ENCODE measurements at places on chromosomes 13 and 19.

DNA sequence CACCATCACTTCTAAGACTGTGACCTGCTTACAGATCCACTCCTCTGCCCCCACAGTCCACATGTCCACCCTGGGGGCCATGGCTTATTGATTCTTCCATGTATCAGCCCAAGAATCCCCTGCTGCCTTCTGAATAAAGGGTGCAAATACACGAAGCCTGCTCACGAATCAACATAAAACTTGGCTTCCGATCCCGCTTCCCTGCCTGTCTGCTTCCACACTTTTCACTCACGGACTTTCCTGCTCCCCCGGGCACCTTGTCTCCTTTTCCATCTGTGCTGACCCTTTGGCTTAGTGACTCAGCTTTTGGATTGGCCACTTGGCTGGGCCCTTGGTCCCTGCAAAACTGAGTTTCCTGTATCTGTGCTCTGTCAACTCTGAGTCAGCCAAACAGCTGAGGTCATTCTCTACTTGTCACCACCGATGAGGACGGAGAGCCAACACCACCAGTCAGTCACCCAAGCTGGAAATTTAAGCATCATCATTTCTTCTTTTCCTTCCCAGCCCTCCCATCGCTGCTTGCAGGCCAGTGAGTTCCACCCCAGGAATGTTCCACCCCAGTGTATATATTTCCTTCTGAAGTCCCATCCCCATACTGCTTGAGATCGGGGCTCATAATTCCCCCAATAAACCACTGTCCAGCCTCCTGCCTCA, 11.4 kb upstream of the USP12 start:
- DNase-seq: no peak

GRCh38 chr19:58380037-58380661, 681 bp downstream of the ZNF837 start:
- no peak for DNase-seq

DNA sequence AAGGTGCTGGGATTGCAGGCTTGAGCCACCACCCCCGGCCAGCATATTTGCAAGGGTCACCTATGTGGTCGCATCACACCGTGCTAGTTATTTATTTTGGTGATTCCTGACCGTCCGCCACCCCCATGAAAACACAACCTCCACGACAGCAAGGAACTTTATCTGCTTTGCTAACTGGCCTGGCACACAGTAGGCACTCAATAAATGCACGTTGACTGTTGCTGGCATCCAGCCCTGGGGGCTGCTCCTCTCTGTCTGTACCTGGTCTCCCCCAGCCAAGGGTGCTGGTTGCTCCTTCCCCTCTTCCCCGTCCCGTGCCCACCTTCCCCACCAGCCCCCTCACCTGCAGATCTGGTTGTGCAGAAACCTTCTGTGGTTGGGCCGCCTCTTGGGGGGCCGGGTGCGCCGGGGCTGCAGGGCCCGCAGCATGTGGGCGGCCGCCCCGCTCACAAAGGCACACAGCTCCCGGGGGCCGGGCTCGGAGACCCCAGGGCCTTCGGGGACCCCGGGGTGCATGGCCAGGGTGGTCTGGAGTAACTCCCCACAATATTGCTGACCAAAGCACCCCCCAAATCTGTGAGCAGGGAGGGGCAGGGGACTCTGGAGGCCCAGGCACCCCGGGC, 401 bp downstream of the C19orf85 start:
- DNase-seq: no peak

DNA sequence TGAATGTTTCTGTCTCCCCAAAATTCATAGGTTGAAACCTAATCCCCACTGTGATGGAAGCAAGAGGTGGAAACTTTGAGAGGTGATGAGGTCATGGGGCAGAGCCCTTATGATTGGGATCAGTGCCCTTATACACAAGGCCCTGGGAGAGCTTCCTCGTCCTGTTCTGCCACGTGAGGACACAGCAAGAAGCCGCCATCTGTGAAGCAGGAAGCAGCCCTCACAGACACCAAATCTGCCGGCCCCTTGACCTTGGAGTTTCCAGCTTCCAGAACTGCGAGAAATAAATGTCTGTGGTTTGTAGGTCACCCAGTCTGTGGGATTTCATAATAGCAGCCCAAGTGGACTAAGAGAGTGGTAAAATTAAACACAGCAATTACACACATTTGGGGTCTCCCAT, 737.4 kb downstream of the UQCRFS1 start:
- DNase-seq: no peak

DNA sequence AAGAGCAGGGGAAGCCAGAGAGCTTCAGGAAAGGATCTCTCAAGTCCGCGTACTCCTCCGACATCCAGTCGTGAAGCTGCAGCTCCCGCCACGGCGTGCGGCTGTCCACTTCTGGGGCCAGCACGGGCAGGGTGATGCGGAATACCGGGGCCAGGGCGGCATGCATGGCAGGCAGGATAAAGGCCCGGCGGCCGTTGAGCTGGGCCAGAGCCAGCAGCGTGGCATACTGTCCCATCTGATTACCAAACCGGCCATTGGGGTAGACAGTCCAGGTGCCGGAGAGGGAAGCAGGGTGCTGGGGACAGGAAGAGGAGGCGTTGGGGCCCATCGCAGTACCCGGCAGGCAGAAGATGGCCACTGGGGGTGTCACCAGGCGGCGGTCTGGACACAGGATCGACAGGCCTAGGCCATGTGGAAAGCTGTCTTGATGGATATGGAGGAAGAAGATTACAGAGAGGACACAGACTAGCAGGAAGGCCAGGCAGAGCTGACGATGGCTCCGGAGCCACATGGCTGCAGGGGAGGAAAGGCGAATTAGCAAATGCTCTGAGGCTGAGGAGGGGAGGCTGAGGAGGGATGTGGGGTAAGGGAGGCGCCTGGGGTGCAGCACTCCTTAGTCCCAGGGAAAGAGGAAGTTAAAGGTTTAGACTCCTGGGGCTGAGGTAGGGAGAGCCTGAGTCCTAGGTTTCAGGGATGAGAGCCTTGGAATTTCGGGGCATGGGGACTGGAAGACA, 1.5 kb downstream of the FUT1 start:
- DNase-seq: no peak

- DNase-seq: peak; percentile 37
These were observed 236.0 kb downstream of the PCDH9 start for GRCh38 chr13:66994097-66994496.

DNA sequence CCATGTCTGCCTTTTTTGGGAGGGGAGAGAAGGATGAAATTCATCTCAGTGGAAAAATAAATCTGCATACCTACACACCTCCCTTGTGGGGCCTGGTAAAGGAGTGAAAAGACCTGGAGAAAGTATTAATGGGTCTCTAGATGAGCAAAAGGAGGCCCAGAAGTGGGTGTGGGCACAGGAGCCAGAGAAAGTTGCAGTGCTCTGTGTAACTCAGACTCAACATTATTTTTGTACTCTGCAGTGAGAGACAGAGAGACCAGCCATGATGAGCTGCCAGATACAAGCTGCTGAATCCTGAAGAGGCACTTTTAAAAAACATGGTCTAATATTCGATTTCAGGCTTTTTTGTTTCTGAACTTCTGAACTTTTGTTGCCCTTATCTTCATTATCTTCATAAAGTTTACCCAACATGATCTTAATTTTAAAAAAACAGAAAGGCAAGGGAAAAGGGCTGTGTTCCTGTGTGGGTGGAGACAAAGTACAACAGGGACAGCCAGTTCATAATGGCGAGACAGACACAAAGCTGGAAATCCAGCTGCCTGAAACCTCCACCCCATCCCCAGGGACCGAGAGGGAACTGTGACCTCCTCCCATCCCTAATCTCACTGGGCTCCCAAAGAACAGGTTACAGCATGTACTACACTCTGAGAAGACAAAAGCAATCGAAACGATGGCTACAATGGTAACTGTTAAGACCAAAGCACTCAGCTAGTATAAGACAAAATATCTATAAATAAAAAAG, 77.2 kb downstream of the KLF12 start:
- DNase-seq: no peak

DNA sequence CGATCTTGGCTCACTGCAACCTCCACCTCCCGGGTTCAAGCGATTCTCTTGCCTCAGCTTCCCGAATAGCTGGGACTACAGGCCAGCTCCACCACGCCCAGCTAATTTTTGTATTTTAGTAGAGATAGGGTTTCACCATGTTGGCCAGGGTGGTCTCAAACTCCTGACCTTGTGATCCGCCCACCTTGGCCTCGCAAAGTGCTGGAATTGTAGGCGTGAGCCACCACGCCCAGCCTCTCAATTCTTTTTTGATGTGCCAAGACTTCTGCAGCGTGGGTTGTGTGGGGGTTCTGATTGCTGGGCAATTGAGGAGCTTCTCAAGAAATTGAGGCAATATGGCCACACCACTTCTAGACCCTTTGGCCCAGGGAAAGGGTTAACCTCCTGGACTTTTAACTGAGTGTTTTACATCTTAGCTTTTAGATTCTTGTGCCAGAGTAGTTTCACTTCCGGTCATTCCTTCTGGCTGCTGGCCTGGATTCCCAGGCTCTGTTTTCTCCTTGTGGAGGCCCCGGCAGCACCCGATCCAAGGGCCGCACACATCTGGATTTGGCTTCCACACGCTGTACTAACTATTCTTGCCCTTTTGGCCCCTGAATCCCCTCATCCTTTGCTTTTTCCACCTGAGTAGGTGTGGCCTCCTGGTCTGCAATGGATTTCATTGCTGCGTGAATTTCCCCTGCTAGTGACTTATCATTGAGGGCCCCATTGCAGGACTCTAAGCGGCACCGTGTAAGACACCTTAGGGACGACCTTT, 14.7 kb downstream of the SMARCA4 start:
- no peak for DNase-seq

- no peak for DNase-seq
These were observed 257.5 kb downstream of the PCDH9 start for GRCh38 chr13:66972659-66973058.

DNA sequence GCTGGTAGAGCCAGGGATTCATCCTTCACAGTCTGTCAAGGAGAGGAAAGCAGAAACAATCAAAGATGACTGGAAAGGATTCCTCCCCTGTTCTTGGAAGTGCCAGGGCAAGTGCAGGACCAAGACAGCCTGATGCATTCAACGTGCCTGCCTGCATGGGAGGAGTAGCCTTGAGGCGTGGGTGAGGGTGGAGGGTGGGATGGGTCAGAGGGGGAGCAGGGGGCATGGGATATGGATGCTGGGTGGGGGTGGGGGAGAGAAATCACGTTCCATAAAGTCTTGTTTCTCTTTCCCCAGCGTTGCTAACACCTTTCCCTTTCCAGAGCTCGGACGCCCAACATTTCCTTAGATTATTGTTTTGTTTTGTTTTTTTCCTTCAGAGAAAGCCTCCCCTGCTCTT, 108.0 kb upstream of the SLC15A1 start:
- DNase-seq: no peak

DNA sequence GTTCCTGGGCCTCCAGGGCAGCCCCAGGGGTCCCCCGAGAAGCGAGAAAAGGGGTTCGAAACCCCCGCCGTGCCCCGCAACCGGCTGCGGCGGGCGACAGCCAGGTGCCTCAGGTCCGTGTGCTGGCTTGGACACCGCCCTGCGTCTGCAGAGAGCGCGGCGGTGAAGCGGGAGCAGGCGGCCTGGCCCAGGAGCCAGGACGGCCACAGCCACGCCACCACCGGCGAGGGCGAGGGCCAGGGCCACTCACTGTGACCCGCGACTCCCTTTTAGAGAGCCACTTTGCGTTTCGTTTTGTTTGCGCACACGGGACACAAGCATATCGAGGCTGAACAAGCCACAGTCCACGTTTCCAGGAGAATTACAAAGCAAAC, 110.4 kb downstream of the CRYL1 start:
- DNase-seq: no peak

DNA sequence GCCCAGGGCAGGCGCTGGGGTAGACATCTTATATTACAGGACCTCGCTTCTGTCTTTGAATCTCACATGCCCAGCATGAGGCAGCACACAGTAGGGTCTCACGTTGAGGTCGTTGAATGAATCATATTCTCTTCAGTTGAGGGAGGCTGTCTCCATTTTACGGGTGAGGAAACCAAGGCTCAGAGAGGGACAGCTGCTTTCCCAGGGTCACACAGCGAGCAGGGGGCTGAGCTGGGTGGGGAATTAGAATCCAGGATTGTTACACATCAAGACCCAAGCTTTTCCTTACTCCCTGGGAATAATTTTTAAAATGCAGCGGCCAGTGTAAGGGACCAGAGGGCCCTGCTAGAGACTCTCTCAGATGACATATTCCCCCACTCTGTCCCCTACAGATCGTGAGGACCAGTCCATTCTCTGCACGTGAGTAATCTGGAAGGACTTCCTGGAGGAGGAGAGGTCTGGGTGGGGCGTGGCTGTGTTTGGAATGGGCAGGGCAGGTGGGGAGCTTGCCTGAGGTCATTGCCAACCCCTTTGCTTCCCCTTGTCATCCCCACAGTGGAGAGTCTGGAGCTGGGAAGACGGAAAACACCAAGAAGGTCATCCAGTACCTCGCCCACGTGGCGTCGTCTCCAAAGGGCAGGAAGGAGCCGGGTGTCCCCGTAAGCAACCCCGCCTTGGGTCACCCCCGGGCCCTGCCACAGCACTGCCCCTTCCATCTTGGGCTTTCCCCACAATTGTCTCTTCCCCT, 19.4 kb downstream of the MYH14 start:
- no peak for DNase-seq

DNA sequence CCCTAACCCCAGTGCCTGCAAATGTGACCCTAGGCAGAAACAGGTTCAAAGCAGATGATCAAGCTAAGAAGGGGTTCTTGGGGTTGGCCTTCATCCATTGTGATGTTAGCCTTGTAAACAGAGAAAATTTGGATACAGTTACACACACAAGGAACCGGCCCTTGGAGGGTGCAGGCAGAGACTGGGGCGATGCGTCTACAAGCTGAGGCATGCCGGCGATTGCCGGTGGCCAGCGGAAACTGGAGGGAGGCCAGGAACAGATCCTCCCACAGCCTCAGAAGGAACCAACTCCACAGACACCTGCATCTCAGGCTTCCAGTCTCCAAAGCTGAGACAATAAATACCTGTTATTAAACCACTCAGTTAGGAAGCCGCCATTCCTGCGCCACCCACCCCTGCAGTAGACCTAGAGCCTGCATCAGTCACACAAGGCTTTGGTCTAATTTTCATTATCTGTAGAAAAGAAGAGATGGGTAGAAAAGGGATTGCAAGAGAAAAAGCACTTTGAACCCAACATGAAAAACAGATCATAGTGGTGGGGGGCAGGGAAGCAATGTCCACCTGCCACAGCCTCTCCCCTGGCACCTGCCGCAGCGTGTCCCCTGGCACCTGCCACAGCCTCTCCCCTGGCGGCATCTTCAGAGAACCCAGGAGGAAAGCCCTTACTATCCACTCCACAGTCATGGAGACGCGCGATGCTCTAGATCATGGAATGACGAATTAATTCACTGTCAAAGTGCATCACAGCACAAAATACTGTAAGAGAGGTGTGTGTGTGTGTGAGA, 119.7 kb upstream of the SOX1 start:
- no peak for DNase-seq
